ENCODE measurements at places on chromosomes 6 and 20. TPM values are rescaled to one million over a fixed set of nuclear protein-coding genes. Genes with fewer than 3 reads are reported as not detected.

The LY6G6C gene
- total RNA-seq: not detected

The COL12A1 gene
- total RNA-seq: 28.3 TPM

DNA sequence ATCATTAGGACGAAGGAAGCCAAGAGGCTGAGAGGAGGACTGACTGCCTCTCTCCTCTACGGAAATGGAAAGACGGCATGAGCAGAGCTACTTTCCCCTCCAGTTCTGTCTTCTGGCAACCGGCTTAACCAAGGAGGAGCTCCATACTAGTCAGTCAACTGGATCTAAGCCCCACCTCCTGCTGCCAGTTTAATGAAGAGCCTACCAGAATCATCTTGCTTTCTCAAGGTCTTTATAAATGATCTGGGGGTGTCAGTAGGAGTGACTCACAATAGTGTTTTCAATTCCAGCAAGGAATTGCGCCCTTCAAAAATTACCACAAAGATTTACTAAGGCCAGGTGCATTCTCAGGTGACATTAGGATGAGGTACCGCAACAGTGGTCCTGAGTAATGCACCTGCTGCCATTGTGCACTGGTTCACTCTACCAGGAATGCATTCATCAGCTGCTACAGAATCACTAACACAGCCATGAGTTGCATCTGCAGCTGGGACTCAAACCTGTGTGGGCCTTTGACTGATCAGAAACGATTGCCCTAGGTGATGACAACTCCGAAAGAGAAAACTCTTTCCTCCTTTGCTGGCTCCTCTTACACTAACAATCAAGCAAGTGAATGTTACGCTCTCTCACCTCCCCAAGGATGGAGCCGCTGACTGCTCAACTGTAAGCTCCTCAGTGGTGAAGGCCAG, 2.8 kb downstream of the UQCC2 start:
- H3K36me3 ChIP-seq: no peaks in the 10 kb centered on the region
- H3K4me3 ChIP-seq: no peak overlapping the region
- peaks cover 3% of the 10 kb centered on the region for H3K4me1 ChIP-seq
- no peaks in the 10 kb centered on the region for H3K27me3 ChIP-seq
- no peak overlapping the region for H3K27ac ChIP-seq

- H3K27me3 ChIP-seq: no peaks in the 10 kb centered on the region
- H3K36me3 ChIP-seq: no peaks in the 10 kb centered on the region
- no peak for DNase-seq
- H3K27ac ChIP-seq: no peak overlapping the region
- peaks cover 2% of the 10 kb centered on the region for H3K4me1 ChIP-seq
Observed at GRCh38 chr6:118784641-118785164, 109.2 kb upstream of the ASF1A start.

Measured in kidney (tissue), 22 donors.